T47D (cell line): ENCODE measurements at places on chromosomes 2 and 18.

- no peak for DNase-seq
Measured at GRCh38 chr2:225072444-225072843, 30.2 kb upstream of the DOCK10 start.

DNA sequence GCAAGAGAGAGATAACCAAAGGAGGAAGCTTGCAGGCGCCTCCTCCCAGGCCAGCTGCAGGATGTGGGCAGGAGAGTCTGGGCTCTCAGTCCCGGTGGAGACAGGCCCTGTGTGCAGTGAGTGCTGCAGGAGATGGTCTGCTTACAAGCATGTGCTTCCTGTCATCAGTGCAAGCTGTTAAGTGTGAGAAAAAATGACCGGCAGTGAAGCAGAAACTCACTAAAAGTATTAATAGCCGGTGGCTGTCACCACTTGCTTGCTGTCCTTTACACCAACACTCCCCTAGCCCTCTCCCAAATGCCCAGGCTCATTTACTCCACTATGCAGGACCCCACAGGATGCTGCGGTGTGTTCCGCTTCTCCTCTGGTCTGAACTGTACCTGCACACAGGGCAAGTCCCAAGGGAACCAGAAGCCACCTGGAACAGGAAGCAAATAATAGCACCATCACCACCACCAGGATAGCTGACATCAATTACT, 435.6 kb upstream of the HS6ST1 start:
- no peak for DNase-seq

GRCh38 chr2:37323176-37323780, 1.4 kb downstream of the PRKD3 start:
- DNase-seq: no peak

DNA sequence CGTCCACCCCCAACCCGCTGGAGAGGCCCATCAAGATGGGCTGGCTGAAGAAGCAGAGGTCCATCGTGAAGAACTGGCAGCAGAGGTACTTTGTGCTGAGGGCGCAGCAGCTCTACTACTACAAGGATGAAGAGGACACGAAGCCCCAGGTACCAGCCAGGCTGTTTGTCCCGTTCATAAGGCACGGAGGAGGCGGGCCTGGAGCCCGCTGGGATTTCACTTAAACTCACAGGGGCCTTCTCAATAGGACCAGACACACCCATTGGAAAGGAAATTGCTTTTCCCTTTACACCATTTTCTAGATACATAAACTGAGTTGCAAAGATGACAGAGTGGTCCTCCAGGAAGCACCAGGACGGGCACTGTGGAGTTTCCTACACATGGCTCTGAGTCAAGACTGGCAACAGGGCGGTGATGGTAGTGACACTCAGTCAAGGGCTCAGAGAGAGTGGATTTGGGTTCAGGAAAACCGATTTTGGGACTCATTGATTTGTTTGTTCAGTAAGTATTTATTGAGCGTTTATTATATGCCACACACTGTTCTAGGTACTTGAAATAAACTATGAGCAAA, 40.7 kb downstream of the ARHGAP25 start:
- no peak for DNase-seq

DNA sequence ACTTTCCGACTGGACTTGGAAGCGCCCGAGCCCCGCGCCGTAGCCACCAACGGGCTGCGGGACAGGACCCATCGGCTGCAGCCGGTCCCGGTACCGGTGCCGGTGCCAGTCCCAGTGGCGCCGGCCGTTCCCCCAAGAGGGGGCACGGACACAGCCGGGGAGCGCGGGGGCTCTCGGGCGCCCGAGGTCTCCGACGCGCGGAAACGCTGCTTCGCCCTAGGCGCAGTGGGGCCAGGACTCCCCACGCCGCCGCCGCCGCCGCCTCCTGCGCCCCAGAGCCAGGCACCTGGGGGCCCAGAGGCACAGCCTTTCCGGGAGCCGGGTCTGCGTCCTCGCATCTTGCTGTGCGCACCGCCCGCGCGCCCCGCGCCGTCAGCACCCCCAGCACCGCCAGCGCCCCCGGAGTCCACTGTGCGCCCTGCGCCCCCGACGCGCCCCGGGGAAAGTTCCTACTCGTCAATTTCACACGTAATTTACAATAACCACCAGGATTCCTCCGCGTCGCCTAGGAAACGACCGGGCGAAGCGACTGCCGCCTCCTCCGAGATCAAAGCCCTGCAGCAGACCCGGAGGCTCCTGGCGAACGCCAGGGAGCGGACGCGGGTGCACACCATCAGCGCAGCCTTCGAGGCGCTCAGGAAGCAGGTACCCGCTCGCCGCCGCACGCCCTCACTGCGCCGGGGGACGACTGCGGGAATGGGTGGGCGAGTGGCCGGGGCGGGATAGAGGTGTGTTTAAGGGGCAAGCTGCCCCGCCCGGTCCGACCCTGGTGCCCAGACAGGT, 713 bp downstream of the ATOH8 start:
- DNase-seq: no peak

- DNase-seq: no peak
Measured at GRCh38 chr18:53799134-53799533, 425.3 kb downstream of the MBD2 start.

DNA sequence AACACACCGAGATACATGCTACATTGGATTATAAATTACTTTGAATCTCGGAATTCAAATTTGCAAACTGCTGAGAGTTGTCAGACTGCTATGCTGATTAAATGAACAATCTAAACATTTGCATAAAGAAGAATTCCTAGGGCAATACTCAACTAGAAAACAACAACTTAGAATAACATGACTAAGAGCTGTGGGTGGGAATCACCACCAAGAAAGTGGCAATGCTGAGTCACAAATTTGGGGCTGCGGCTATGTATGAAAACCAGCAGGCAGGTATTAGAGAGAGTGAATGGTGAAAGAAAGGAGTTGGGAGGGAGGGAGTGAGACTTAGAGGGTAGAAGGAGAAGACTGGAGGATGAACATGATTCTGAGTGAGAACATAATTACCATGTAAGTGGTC, 559.5 kb downstream of the PIK3C3 start:
- DNase-seq: no peak

DNA sequence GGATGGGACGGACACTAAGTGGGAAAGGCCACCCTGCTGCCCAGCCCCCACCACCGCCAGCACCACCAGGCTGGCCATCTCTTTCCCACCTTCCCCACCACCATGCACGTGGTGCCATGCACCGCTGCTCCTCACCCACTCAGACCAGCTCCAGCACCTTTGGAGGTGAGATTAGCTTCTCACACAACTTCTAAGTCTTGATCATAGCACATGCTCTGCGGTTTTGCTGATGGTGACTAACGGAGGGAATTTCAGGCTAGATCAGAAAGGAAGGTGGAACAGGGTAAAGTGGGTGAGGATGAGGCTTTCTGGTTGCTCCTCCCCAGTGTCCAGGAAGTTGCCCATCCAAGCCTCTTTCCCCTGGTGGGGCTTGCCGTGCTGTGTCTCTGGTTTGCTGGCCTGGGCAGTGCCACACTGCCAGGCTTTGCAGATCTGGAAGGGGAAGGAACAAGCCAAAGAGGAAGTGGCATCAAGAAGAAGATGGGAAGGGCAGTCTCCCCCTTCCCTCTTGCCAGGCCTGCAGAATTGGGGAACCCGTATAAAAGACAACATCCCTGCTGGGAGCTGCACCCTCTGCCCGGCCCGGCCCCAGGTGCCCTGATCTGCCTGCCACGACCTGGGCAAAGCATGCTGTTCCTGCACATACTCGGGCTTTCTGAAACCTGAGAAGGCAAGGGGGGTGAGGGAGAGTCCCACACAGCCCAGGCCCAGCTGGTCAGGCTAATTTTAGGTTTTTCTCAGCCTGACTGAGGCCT, 44.3 kb upstream of the CAB39 start:
- DNase-seq: no peak

- DNase-seq: no peak
Measured at GRCh38 chr2:191910518-191910917, 63.6 kb upstream of the CAVIN2 start.

GRCh38 chr2:157696036-157696435, 67.4 kb upstream of the ACVR1C start:
- no peak for DNase-seq

GRCh38 chr2:160201849-160202539, 1.9 kb upstream of the ITGB6 start:
- no peak for DNase-seq

GRCh38 chr2:160721089-160722040, 227.8 kb upstream of the RBMS1 start:
- DNase-seq: no peak

DNA sequence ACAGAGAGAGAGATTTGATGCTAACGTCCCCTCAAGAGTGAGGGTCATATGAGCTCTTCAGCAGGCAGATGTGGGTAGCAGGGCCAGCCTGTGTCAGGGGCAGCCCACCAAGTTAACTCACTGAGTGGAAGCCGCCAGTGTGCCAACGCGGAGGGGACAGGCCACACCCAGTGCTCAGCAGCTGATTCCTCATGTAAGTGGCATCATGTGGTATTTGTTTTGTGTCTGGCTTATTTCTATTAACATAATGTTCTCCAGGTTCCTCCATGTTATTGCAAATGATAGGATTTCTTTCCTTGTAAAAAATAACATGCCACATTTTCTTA, 4.0 kb downstream of the IMP4 start:
- DNase-seq: no peak

GRCh38 chr2:240509667-240510512, 47.9 kb downstream of the ANKMY1 start:
- no peak for DNase-seq
